ENCODE measurements at places on chromosomes 3 and 15.

DNA sequence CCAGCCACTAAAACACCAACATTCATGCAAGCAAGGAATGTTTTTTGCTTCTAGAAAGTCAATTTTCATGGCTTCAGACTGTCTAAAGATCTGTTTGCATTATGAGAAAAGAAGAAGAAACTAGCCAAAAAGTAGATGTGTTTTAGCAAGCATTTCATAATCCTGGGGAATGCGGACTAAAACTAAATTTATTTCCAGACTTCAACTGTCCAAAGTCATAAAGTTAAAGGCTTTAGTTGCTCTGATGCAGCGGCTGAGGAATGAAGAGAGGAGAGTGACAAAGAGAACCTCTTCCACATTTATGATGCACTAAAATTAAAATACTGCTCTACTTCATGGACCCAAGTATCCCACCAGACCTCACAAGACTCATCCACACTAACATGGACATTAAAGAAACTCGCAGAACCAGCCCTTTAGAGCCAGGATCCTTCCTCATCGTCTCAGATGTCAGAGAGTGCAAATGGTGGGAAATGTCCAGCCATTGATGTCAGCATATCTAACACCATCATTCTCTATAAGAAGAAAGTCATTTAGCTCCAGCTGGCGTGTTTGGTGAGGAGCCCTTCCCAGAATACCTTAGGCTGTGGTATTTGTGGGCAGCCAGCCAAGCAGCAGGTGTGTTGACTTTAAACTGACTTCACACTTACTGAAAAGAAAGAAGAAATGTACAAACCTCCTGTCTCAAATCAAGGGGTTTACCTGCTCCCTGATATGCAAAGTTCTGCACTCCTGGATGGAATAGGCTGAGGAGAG is 17.4 kb downstream of the FYCO1 start:
- DNase-seq: no peak

DNA sequence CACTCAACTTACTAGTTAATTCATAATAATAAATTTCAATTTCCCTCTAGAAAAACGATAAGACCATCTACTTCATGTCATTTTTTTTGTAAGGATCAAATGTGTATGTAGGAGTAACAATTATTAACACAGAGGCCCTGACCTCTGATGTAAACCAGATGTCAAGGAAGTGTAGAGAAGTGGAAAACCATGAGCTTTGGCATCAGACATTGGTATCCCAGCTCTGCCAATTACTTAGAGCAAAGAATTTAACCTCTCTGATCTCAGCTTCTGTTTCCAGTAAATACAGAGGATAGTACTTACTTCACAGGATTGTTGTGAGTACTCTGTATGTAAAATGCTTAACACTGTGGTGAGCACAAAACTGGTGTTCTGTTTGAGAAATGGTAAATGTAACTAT is 17.5 kb downstream of the AQR start:
- DNase-seq: no peak

GRCh38 chr15:31405200-31405920 is 78.7 kb downstream of the KLF13 start:
- DNase-seq: no peak

DNA sequence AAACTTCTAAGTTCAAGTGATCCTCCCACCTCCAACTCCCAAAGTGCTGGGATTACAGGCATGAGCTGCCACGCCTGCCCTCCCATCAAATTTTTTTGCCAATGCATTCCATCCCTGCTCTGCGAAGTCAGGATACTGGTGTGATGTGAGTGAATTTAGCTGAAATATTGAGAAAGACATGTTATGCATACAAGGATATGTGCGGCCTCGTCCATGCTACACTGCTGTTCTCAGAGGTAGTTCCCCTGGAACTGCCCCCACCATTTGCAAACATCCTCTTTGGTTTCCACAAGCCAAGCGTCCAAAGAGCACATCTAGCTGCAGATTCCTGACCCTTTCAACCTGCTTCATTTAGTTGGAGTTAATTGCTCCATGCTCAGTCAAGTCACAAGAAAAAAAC is 36.5 kb upstream of the BCL2A1 start:
- no peak for DNase-seq

GRCh38 chr15:26391567-26392194 is 381.2 kb downstream of the GABRB3 start:
- DNase-seq: no peak

- no peak for DNase-seq
Observed at GRCh38 chr3:165753560-165753959, 83.7 kb downstream of the BCHE start.

GRCh38 chr15:23734862-23735261 is 47.8 kb upstream of the NDN start:
- no peak for DNase-seq

GRCh38 chr3:46012246-46012645 is 15.0 kb downstream of the XCR1 start:
- DNase-seq: no peak

- no peak for DNase-seq
Observed at GRCh38 chr15:39585871-39586301, 5.0 kb downstream of the THBS1 start.

GRCh38 chr3:10006762-10007090 is 19.5 kb upstream of the FANCD2 start:
- DNase-seq: no peak

DNA sequence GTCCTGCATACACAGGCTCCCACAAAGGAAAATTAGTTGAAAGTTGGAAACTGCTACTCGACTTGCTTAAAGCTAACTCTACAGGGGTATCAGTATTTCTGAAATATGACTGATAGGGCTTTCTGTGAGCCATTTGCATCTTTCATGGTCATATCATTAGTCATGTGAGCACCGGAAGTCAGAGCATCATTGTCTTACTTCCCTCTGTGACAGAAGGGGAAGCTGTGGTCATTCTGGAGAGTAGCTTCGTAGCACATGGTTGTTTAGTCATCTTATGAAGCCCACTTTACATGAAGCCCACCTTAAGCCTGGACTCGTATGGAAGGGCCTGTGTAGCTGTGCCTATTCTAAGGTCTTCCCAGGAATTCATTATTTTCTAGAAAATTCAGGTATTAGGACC is 69.0 kb downstream of the COL6A5 start:
- no peak for DNase-seq

- no peak for DNase-seq
Observed at GRCh38 chr15:58958811-58959210, 25.3 kb upstream of the SLTM start.

GRCh38 chr15:101447168-101447533 is 42.4 kb downstream of the PCSK6 start:
- DNase-seq: no peak

DNA sequence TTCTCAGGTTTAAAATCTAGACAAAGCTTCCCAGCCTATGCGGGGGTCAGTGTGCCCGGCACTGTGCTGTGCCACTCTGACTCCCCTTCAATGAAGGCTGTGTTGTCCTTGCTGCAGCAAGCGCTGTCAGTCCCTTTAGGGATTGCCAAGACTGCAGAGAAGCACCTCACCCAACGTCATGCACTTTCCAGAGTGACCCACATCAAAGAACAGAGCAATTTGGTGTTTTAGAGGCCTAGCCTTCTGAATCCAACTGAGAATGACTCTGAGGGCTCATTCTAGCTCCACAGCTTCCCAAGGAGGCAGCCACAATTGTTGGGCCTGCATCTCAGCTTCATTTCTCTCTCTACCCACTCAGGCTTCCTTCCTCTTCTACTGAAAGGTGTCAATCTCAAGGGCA is 26.4 kb downstream of the SLC9A9 start:
- DNase-seq: no peak

- no peak for DNase-seq
Observed at GRCh38 chr15:62665449-62665848, 377.1 kb upstream of the TPM1 start.

DNA sequence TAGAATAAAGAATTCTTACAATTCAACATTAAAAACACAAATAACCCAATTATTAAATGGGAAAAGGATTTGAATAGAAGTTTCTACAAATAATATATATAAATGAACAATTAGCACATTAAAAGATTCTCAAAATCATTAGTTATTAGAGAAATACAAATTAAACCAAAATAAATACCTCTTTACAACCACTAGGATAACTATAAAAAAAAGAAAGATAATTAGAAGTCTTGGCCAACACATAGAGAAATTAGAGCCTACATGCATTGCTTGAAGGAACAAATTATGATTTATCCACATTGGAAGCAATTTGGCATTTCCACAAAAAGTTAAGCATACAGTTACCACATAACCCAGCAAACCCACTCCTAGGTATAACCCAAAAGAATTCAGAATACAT is 502.3 kb upstream of the UBE2E2 start:
- no peak for DNase-seq

DNA sequence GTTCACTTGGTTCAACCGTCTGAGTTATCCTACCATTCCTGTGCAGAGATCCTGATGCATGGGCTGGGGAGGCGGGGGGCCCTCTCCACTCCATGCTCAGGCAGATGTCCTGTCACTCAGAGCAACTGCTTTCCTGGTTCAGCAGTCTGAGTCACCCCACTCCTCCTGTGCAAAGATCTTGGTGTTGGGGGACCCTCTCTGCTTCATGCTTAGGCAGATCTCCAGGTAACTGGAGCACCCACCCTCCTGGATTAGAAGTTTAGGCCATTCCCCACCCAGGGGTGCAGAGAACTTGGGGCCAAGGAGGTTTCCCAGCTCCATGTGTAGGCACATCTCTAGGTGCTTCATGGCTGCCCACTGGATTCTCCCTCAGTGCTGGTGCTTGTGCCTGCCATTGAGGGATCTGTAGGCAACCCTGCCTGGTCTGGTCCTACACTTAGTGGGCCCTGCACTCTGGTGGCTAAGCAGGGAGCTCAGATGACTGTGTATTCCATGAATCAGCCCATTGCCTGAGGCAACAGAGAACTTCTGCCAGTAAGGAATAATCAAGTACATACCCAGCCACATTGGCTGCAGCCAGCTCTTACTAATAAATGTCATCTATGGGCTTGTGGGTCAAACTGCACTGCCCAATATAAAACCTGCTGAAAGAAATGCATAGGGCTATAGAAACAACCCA is 465.4 kb upstream of the THBS1 start:
- DNase-seq: no peak

DNA sequence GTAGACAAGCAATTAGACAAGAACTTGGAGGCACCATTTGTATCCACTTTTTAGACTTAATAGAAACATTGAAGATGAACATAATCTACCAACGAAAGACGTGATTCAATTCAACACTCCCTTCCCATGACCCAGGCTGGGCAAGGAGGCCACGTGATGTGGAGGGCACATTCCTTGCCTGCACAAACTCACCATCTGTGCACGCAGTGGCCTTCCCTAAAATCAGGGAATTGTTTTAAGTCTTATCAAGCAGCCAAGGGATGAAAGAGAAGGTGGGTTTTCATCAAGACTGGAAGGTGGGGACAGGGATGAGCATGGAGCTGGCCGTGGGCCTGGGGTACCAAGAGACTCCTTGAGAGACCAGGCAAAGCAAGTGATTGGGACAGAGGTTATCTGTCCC is 13.5 kb downstream of the STARD5 start:
- DNase-seq: no peak

DNA sequence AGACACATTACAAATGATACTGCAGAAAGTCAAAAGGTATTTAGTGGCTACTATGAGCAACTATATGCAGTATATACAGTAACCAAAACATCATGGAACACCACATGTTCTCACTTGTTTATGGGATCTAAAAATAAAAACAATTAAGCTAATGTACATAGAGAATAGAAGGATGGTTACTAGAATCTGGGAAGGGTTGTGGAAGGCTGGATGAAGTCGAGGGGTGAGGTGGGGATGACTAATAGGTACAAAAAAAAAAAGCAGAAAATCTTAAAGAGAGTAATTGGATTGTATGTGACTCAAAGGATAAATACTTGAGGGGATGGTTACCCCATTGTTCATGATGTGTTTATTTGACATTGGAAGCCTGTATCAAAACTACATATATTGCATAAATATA is 848.8 kb upstream of the GBE1 start:
- DNase-seq: no peak

DNA sequence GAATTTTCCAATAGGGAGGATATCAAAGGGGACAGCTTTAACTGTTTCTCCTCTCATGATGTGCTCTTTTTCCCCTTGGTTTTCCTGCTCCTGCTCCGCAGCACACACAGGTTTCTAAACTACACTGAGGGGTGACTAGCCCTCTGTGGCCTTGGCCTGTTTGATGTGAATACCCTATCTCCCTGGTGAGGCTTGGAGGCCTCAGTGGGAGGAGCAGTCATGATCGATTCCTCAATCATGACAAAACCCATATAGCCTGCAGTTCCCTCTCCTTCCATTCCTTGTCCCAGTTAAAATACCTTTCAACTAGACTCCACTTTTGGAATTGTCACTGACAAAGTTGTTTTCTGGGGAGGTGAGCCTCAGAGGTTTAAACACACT is 24.0 kb upstream of the USP3 start:
- no peak for DNase-seq

GRCh38 chr3:134260987-134261386 is 10.3 kb upstream of the RYK start:
- DNase-seq: no peak

DNA sequence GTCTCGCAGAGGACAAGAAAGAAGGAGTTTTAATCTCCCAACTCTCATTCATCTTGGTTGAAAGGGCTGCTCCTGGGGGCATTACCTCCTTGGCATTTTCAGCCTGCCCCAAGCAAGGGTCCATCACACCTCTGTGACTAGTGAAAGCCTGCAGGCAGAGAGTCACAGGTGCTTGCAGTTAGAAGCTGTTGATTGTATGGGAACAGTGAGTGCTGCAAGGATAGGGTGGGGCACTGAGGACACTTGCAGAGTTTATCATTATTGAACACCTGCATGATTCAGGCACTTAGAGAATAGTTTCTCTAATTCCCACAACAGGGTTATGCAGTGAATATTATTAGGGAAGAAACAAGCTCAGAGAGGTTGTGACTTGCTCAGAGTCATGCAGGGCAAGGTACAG is 41.7 kb upstream of the IGF2BP2 start:
- DNase-seq: no peak

DNA sequence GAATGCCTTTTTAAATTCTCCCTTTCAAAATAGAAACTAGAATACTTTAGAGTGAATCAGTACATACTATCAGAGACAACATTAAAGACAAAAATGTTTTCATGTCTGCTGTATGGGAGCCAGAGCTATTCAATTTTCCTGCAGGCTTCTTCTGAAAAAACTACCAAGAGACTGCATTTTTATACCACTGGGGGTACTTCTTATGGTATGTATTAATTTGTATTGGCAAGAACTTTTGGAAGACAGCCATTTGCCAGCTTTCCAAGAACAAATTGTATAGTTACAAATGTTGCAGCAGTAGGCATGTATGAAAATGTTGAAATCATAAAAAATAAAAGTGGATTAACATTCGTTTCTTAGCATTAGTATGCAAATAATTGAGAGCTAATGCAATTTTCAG is 1010.0 kb upstream of the CADM2 start:
- DNase-seq: no peak

- no peak for DNase-seq
Observed at GRCh38 chr3:182710557-182711157, 82.6 kb upstream of the ATP11B start.
